AG20443 (cell line): ENCODE measurements at places on chromosomes 7 and 10.

- DNase-seq, result no peak
These were observed 128.8 kb upstream of the DNAJB12 start for GRCh38 chr10:72483471-72483870.

DNA sequence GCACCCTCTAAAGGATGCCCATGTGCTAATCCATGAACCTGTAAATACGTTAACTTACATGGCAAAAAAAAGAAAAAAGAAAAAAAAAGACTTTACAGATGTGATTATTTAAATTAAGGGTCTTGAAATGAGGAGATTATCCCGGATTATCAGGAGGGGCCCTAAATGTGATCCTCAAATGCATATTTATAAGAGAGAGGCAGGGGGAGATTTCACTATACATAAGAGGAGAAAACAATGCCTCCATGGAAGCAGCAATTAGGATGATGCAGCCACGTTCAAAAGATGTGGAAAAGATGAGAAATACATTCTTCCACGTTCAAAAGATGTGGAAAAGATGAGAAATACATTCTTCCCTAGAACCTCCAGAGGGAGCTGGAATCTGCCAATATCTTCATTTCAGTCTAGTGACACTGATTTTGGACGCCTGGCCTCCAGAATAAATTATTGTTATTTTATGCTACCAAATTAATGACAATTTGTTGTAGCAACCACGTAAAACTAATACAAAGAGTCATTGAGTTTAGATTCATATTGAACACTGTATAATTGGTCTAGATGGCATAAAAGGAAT lies 328.4 kb upstream of the GNAI1 start:
- peak; percentile 25 for DNase-seq

GRCh38 chr7:92634924-92635519 lies 44.8 kb upstream of the FAM133B start:
- DNase-seq, result peak; percentile 27

- no peak for DNase-seq
These were observed 530.9 kb upstream of the AUTS2 start for GRCh38 chr7:69067397-69067796.

DNA sequence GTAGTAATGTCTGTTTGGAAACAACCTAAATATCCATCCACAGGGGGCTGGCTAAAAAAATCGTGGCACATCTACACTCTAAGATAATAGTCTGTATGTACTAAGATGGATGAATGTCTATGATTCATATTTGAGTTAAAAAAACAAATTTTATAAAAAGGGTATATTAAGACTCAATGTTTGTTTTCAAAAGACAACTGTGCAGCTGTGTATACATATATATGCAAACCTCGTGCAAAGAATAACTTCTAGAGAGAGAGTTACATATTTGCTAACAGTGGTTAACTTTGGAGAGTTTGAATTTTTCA lies 323.5 kb downstream of the PLXNA4 start:
- DNase-seq, result no peak

- peak; percentile 81 for DNase-seq
These were observed at the start of gene PIK3AP1 for GRCh38 chr10:96720422-96721206. Gene PIK3AP1, minus strand, starts transcription at chr10:96720514. Its CDS starts 120 bp downstream, at chr10:96720394.

DNA sequence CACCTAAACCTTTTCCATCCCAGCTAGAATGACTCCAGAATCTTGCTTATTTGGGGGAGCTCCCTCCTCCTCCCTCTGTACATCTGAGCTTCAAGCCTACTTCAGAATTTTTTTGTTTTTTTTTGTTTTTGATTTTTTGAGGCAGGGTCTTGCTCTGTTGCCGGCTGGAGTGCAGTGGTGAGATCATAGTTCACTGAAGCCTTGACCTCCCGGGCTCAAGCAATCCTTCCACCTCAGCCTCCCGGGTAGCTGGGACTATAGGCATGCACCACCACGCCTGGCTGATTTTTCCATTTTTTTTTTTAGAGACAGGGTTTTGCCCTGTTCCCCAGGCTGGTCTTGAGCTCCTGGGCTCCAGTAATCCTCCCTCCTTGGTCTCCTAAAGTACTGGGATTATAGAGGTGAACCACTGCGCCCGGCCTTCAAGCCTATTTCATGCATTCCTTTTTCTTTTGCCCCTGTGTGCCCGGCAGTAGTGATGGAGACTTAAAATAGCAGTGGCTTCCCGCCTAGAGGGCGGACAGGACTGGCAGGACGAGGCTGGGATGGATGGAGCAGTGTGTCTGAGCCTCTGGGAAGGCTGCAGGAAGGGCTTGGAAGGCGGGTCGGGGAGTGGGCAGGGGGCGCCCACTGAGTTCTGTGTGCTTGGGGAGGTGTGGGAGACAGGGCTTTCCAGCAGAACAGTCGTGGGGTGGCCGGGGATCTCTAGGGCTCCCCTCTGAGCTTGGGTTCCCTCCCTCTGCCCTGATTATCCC lies 8.8 kb downstream of the CUX1 start:
- DNase-seq, result no peak

DNA sequence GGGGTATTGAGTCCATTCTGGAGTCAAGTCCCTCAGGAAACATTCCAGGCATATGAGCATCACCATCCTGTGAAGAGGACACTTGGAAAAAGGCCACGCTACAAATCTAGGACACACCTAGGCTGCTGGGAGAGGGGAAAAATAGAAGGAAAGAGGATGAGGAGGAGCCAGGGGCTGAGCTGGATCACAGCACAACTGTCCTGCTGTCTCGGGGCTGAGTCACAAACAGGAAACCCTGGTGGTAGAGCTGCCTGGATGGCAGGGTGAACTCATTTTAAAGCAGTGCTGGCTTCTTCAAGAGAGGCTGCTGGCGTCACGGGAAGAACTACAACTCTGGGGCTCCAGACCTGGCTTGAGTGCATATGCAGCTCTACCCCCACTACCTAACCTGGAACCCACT lies 151.5 kb downstream of the RNF216 start:
- DNase-seq, result peak; percentile 81

- DNase-seq, result no peak
These were observed 7.4 kb upstream of the MALRD1 start for GRCh38 chr10:19041171-19041570.

GRCh38 chr10:22110761-22111160 lies 107.1 kb downstream of the EBLN1 start:
- DNase-seq, result no peak

GRCh38 chr7:41170466-41170865 lies 532.4 kb downstream of the INHBA start:
- DNase-seq, result no peak

DNA sequence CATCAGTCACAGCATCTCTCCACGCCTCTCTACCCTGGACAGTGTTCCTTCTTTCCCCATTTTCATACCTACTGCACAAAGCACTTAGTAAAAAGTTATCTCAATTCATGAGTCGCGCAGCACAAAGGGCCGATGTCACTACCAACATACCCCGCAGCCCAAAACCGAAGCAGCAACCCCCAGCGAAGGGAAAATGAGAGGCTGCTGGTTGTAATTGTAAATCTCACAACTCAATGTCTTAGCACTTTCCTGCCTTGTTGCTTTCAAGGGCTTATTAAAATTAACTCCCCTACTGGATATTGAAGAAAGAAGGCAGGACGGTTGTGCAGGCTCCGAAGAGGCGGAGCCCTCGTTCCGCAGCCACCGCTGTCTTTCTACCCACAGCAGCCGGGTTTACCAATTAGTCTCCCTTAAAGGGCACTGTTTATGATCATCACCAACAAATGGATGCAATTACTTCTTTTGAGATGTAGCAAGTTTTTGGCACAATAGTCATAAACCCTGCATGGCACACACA lies 6.5 kb downstream of the DIP2C start:
- DNase-seq, result peak; percentile 70

DNA sequence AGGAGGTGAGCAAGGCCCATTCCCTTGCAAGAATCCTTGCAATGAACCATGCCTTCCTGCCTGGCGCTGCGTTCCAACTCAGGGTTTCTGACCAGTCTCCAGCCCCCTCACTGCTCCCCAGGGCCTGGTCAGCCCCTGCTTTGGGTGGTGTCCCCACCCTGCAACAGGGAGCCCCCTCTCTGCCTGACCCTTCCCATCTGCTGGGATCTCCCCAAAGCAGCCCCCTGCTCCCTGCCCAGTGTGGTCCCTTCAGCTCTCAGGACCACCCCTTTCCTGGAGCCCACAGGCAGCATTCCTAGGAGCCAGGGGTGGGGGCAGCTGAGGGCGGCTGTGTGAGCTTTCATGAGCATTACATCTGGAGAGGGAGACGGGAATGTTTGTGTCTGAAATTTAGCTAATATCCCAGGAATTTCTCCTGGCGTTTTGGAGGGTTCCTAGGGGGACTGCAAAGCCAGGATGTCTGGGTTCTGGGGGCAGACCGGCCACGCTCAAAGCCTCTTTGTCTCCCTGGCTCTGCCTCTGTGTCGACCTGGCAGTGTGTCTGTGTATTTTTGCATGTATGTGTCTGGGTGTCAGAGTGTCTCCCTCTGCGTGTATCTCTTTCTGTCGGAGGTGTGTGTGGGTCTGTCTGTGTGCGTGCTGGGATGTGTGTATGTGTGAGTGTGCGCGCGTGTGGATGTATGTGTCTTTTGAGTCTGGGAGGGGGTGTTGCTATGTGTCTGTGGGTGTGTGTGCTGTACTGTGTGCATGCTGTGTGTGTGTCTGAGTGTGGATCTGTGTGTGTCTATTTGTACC lies 300.5 kb upstream of the ZMIZ1 start:
- DNase-seq, result no peak

- DNase-seq, result peak; percentile 44
These were observed 30.7 kb upstream of the EPC1 start for GRCh38 chr10:32377458-32378259.

DNA sequence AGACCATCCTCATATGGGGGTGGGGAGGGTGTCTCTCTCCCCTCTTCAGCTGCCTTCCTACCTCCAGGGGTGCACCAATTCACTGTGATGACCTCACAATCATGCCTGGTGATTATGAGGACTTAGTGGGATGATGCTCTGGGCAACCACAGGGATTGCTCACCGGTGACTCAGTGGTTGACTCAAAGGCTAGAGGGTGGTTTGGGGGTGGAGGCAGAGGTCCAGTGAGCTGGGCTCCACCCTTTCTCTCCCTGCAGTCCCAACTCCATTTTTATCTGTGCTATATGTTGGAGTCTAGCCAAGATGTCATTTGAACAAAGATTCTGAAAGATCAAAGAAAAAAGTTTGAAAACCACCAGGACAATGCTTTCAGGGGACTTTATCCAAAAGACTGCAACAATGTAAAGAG lies 286.9 kb downstream of the KCNMA1 start:
- peak; percentile 98 for DNase-seq

DNA sequence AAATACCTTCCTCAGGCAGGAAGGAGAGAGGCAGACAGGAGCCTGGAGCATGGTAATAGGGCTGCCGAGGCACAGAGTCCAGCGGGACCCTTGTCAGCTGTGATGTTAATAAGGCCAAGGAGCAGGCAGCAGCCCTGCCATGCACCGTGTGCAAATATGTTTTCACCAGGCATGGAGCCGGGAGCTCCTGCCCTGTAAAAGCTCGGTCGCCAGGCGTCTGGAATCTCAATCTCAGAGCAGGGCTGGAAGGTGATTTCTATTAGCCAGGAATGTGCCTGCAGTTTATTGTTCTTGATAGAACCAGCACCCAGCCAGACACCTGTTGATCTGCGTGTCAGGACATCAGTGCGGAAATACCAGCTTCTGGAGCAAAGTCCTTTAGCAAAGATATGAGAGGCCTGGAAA lies 469.8 kb downstream of the GLRX3 start:
- DNase-seq, result no peak

- DNase-seq, result no peak
These were observed 364.2 kb downstream of the AUTS2 start for GRCh38 chr7:69962186-69963065.

- DNase-seq, result no peak
These were observed 36.2 kb upstream of the USP6NL start for GRCh38 chr10:11647676-11648075.

DNA sequence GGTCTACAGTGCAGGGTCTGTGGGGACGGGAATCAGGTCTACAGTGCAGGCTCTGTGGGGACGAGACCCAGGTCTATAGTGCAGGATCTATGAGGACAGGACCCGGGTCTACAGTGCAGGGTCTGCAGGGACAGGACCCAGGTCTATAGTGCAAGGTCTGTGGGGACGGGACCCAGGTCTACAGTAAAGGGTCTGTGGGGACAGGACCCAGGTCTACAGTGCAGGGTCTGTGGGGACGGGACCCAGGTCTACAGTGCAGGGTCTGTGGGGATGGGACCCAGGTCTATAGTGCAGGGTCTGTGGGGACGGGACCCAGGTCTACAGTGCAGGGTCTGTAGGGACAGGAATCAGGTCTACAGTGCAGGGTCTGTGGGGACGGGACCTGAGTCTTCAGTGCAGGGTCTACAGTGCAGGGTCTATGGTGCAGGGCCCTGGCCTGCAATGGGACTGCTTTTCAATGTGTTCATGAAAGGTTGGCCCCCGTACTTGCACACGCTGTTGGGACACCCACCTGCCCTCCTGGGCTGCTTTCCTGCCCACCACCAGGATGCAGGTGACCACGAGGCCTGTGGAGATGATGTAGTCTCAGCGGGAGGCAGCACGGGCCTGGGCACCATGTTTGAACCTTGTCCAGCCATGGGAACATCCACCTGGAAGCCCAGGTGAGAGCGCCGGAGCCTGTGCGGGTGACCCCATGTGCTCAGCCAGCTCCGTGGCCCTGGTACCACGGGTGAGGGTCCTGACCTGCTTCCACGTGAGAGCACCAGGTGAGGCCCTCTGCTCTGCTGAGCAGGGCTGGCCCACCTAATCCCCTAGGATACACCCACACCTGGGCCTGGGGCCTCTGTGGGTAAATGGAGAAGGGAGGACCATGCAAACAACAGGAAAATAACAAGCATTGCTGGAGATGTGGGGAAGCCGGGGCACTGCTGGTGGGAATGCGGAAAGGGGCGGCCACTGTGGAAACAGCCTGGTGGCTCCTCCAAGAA lies 91.4 kb upstream of the DIP2C start:
- DNase-seq, result no peak

GRCh38 chr10:129679207-129679606 lies 212.2 kb downstream of the MGMT start:
- DNase-seq, result no peak

GRCh38 chr10:110430340-110431273 lies 67.1 kb upstream of the DUSP5 start:
- DNase-seq, result no peak

DNA sequence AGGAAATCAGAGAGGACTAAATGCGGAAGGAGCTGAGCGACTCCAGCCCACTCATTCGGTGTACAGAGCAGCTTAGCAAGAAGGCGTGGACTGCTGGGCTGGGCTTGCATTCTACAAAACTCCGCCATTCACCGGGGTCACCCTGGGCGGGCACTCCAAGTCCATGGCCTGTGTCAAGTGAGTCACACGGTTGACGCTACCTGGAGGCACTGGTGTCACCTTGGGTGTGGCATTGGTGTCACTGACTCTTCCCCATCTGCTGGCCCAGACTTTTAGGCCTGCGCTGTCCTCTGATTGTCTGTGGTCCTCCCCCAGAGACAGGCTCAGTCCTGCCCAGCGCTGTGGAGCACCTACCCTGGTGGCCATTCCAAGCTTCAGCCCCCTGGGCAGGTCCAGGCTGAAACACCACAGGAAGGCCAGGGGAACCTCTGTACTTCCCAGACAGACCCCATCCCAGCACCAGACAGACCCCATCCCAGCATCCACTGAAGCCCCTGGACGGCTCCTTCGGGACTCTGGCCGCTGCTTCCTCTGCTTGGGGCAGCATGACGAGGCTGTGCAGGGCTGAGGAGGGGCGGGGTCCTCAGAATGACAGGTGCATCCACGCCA lies 30.6 kb upstream of the CNPY1 start:
- no peak for DNase-seq

- DNase-seq, result no peak
These were observed 60.9 kb downstream of the LRMDA start for GRCh38 chr10:75492173-75492925.
